Left renal cortex interstitium (tissue), 4 donors: ENCODE measurements at places on chromosomes 3 and 15. TPM values are rescaled to one million over a fixed set of nuclear protein-coding genes. Genes with fewer than 3 reads are reported as not detected.

DNA sequence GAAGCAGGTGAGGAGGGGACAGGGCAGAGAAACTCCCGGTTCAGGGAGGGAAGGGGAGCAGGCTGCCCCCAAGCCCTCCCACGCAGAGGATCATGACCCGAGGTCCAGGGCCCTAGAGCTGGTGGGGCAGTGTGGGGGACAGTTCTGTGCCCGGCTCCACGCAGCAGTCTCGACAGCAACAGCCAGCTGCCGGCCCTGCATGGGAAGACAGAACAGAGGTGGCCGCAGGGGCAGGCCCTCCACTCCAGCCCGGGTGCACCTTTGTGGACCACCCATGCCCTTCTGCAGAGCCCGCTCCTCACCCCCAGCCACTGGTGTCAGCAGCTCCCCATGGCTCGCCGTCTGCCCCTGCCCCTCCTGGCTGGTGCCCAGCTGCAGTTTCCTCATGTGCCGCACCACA lies 7.7 kb downstream of the OGG1 start:
- no peak for DNase-seq

SNTN gene
- not detected for polyA plus RNA-seq

DNA sequence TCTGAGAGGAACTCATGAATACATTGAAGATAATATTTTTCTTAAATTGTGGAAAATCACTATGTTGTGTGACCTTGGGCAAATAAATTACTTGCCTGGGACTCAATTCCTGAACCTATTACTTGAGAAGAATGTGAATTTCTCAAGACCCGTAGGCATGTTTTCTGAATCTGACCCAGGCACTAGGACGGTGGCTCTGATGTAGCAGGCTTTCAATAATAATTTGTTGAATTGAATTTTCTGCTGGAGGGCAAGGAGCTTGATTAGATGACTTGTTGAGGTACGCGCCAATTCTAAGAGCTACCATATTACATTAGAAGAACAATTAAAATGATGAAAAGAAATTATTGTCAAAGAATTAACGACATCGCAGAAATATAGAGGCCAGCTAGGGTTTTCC lies 150.2 kb upstream of the LRRC3B start:
- DNase-seq: no peak

SLITRK3 gene
- polyA plus RNA-seq: 0.35 TPM

DNA sequence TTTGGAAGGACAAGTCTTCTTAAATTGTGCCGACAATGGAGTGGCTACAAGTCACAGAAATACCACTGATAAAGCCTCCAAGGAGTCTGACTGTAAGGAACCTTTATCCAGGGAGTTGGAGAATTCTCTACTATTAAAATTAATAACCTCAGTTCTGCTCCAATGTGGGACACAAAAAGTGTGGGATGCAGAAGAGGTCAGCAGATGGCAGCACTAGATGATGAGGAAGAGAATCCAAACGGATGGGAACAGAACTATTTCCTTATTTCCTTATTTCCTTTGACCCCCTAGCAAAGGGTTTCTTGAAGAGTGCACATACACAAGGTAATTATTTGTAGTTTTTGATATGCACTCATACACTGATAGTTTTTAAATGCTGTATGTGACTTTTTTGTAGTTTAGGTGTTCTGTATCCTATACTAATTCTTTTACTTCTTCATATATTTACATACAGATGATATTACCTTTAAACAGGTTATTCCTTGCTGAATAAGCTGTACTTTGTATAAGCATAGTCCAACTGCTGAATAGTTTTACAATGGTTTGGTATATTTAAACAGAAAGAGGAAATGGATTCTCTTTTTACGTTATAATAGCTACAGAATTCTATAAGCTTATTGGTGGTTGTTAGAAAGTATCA lies 25.6 kb upstream of the NLGN1 start:
- no peak for DNase-seq

DNA sequence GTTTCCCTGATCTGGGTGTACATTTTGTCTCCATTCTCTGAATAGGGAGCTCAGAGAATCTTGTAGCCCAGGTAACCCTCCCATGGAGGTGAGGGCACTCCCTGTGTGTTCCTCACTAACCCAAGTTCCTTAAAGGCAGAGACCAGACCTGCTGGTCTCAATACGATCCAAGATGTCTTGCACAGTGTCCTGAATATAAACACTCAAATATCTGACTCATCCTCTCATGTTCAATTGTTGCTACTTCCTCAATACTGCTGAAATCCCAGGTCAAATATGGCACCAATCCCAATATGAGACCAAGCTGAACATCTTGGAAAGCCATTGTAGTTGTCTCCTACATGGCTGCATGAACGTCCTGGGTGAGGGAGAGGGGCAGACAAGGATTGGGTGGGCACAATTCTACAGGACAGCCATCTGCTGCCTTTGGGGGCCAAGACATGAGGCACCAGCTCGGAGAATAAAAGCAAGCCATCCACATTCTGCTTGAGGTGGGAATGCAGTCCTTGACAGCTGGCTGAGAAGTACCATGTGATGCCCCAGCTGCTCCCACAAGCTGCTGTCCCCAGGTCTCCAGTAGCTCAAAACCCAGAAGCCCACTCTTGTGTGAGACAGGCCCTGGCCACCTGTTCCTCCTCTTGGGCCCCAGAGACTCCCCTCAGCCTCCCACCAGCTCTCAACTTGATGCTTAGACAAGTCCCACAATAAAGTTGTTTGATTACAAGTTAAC lies 18.2 kb downstream of the TBC1D2B start:
- DNase-seq: no peak

GRCh38 chr3:185693985-185694653 lies 108.0 kb downstream of the SENP2 start:
- DNase-seq: no peak

- DNase-seq: no peak
Observed at GRCh38 chr15:98676586-98677270, 28.4 kb downstream of the IGF1R start.

- no peak for DNase-seq
Observed at GRCh38 chr3:30308131-30308530, 298.3 kb upstream of the TGFBR2 start.

- no peak for DNase-seq
Observed at GRCh38 chr3:141386611-141387111, 18.4 kb downstream of the ZBTB38 start.

DNA sequence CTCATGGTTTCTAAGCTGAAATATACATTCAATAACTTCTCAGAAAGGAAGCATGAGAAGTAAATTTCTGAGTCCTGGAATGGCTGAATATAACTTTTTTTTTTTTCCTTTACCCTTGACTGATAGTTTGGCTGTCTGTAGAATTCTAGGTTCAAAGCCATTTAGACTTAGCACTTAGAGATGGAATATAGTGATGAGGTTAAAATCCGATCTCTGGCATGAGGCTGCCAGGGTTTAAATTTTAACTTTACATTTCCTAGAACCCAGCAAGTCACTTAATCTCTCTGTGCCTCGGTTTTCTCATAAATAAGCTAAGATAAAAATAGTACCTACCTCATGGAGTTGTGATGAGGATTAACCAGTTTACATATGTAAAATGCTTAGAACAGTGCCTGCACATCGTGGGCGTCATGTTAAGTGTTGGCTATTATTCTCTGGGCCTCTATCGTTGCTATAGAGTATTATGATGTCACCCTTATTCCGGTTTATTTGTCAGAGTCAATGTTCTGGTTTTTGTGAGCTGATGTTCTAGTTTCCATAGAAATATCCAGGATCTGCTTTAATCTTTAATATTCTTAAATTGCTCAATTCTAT lies 199.8 kb upstream of the TLE3 start:
- DNase-seq: no peak

DNA sequence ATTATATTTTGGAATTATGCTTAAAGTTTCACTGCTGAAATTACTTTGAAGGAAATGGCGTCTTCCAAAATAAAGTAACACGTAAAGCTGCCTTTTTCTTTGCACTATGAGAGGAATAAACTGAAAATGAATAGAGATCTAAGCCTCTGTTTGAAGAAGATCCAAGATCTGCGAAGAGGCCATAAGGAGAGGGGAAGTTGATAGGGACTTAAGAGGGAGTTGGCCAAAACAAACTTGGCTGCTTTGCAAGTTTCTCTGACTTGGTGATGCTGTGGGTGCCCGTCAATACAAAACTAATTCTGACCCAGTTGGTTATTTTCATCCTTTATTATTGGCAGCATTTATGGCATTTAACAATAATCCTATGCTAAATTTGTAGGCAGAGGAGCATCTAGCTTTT lies 190.2 kb upstream of the GBE1 start:
- no peak for DNase-seq

- no peak for DNase-seq
Observed at GRCh38 chr3:32432711-32433530, 41.3 kb downstream of the CMTM7 start.

ADAMTS7 gene
- 36.7 TPM for polyA plus RNA-seq

GOLGA8J gene
- polyA plus RNA-seq: 0.31 TPM

DNA sequence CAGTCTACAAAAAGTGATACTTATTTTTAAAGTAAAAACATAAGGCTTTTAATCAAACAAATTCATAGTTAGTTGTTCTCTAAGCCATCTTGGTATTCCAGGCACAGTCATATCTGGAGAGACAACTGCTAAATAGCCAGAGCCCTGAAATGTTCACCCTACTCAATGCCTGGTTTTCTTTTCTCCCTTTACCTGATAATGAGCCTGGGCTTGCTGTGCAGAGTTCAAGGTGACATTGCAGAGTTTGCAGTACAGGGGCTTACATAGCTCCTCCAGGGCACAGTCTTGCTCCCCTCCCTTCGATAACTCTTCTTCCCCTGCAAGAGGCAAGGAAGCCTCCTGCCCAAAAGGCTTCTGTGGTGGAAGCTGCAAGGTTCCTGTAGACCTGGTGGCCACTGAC lies 4.3 kb downstream of the ZMAT3 start:
- DNase-seq: no peak

- no peak for DNase-seq
Observed at GRCh38 chr15:73141216-73141900, 89.1 kb downstream of the NEO1 start.

DNA sequence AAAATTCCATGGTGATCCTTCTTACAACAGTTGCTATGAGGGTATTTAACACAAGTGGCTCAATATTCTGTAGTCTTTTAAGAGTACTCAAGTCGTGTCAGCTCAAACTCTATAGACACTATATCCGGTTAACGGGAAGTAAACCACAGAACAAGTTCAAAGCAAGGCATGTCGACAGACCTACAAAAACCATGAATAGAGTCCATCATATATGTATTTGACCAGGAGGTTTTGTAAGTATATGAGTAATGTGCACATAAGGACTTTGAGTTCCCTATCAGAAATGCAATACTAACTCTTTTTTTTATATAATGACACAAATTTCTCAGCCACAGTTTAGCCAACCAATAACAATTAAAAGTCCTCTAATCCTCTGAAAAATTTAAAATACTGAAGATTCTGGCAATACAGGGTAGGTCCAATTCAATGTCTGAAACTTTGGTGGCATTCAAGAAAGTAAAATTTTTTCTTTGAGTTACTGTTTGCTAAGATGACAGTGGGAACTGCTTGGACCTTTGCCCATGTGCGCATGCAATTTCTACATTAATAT lies 93.7 kb downstream of the NEK10 start:
- no peak for DNase-seq

- no peak for DNase-seq
Observed at GRCh38 chr15:62878070-62878469, 164.5 kb upstream of the TPM1 start.

DNA sequence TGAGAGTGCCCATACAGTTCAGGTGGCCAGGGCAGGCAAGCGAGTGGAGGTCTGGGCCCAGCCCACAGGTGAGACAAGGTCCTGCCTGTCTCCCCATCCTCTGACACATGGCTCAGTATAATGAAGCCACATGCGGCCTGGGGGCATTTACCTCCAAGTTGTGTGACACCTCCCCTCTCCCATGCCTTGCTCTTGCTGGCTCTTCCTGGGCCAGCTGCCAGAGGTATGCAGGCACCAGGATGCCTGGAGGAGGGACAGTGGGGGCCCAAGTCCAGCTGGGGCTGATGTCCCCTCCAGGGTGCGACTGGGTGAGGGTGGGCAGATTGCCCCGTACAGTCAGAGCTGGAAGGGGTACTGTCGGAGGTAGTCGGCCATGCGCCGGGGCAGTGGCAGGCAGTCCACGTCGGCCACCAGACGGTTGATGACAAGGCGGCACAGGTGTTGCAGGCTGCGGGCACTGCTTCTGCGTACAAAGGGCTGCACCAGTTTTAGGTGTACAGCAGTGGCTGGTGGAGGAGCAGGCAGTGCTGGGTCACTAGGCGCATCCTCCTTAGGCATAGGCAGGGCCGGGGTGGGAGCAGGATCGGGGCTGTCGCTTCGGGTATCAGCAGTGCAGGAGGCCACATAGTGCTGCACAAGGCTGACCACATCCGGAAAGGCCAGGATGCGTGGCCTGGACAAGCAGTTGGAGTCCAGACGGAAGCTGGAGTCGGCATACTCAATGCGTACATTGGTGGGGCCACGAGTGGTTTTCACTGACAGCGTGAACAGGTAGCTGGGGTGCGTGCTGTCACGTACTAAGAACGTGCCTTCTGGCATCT lies 4.1 kb downstream of the CISH start:
- no peak for DNase-seq

DNA sequence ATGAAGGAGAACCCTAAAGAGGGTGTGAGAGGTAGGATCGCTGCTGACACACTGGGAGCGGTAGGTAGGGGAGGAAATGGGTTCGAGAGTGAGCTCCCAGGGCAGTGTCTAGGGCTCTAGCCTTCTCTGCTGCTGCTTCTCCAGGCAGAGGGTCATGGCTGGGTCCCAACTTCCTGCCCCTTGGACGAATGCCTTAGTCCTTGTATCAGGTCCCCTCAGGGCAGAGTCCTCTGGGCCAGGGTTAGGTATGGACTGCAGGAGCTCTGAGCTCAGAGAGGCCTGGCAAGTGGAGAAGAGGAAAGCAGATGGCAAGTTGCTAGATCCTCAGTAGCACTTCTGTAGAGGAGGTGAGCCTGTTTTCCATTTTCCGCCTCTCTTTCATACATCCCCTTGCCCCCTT lies 2.9 kb downstream of the CORO2B start:
- no peak for DNase-seq

GRCh38 chr3:177832880-177833279 lies 635.6 kb upstream of the TBL1XR1 start:
- DNase-seq: no peak

DNA sequence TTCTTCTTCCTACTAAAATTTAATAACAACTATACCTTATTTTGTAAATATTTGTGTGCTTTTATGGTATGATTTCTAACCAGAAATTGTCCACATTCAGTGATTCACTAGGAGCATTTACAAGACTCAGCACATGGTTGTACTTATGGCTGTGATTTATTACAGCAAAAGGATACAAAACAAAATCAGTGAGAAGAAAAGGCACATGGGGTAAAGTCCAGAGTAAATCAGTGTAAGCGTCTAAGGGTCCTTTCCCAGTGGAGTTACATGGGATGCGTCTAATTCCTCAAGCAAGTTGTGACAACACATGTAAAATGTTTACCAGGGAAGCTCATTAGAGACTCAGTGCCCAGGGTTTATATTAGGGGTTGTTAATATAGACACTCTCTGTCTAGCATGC lies 31.1 kb downstream of the RNF13 start:
- DNase-seq: no peak

GRM7 gene
- polyA plus RNA-seq: 3.4 TPM

PRSS50 gene
- 1.4 TPM for polyA plus RNA-seq
